ENCODE measurements at places on chromosomes 13 and 19. TPM values are rescaled to one million over a fixed set of nuclear protein-coding genes. Genes with fewer than 3 reads are reported as not detected.
A peak's percentile ranks its signal among the peaks of the same experiment; 100 is the strongest.

The TRPC4 gene
- not detected for total RNA-seq

DNA sequence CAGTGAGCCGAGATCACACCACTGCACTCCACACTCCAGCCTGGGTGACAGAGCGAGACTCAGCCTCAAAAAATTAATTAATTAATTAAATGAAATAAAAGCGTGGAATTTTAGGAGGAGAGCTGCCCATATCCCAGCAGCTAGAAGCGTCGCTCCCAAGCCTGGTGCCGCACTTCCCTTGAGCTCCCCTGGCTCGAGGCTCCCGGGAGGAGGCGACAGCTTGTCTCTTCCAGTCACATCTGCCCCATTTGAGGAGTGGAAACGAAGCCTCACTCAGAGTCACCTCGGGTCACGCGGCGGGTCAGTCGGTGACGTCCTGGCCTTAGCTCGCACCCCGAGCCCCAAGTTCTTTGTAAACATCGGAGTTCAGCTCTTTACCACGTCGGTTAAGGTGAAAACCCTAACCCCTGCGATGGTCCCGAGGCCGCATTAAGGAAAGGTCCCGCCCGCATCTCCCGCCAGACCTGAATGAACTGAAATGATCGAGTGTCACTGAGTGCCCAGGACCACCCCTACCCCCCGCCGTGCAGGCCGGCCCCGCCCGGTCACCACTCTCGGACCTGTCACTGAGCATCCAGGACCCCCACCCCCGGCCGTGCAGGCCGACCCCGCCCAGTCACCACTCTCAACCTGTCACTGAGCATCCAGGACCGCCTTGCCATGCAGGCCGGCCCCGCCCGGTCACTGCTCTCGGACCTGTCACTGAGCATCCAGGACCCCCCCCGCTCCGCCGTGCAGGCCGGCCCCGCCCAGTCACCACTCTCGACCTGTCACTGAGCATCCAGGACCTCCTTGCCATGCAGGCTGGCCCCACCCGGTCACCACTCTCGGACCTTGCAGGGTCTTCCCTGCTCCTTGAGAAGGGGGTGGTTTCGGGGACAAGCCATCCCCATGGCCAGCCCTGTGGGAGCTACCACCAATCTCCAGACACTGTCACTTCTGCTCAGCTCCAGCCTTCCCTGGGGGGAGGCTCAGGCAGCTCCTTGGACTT, 176.9 kb downstream of the KDM4B start:
- H3K27me3 ChIP-seq = no peaks in the 10 kb centered on the region
- H3K27ac ChIP-seq = no peak overlapping the region
- H3K4me3 ChIP-seq = no peak overlapping the region
- H3K4me1 ChIP-seq = no peaks in the 10 kb centered on the region

- no peaks in the 10 kb centered on the region for H3K36me3 ChIP-seq
- no peak overlapping the region for H3K4me3 ChIP-seq
- no peak overlapping the region for H3K27ac ChIP-seq
- no peaks in the 10 kb centered on the region for H3K27me3 ChIP-seq
- no peaks in the 10 kb centered on the region for H3K4me1 ChIP-seq
- DNase-seq = no peak
Observed at GRCh38 chr13:103539265-103539664, 473.0 kb upstream of the SLC10A2 start.

- H3K4me3 ChIP-seq = no peak overlapping the region
- no peaks in the 10 kb centered on the region for H3K4me1 ChIP-seq
- DNase-seq = peak; percentile 50
- H3K36me3 ChIP-seq = no peaks in the 10 kb centered on the region
- no peak overlapping the region for H3K27ac ChIP-seq
Observed at GRCh38 chr19:4567584-4568071, 8.1 kb upstream of the SEMA6B start.

DNA sequence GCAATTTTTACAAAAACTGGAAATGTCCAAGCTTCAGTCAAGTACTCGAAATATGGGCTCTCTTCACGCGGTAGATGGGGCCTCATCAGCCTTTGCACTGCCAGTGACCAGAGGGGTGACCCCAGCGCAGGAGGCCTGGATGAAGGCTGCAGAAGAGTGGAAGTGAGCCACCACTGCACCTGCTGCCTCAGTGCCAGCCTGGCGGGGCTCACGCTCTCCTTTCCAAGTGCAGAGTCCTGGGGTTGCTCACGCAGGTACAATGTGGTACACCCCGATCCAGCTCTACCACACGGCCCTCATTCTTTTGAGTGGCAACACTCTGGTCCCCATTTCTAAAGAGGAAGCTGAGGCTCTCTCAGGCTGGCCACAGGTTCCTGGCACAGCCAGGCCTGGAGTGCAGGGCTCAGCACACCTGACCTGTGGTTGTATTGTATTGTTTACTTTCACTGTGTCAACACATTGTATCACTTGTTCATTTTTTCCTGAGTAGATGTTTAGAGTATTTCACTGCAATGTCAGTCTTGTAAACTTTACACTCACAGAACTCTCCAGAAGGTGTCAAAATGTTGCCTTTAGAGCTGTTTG, 97.3 kb upstream of the SOX1 start:
- H3K27me3 ChIP-seq = no peaks in the 10 kb centered on the region
- DNase-seq = no peak
- H3K4me1 ChIP-seq = no peaks in the 10 kb centered on the region
- no peak overlapping the region for H3K4me3 ChIP-seq
- H3K36me3 ChIP-seq = no peaks in the 10 kb centered on the region

- no peaks in the 10 kb centered on the region for H3K4me1 ChIP-seq
- DNase-seq = no peak
- H3K36me3 ChIP-seq = no peaks in the 10 kb centered on the region
- H3K4me3 ChIP-seq = no peak overlapping the region
- no peak overlapping the region for H3K27ac ChIP-seq
Observed at GRCh38 chr19:18978616-18979015, 37.6 kb upstream of the HOMER3 start.

GRCh38 chr13:36029166-36029565, 102.0 kb downstream of the DCLK1 start:
- no peaks in the 10 kb centered on the region for H3K36me3 ChIP-seq
- DNase-seq = no peak
- H3K4me1 ChIP-seq = no peaks in the 10 kb centered on the region
- H3K4me3 ChIP-seq = no peak overlapping the region

The KLK14 gene
- 0.42 TPM for total RNA-seq

DNA sequence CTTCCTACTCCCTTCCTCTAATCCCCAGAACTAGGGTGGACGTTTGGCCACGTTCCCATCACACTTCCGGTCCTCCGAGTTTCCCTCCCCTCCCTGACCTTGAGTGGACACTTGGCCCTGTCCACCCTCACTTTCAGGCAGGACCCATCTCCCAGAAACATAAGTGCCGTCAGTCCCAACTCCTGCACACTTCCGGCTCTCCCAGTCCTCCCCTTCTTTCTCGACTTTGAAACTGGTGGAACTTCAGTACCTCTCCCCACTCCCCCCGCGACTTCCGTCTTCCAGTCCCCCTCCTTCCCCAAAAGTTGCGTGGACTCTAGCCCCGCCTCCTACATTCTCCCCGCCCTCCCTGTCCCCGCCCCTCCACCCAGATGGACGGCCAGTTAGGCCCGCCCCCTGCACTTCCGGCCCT, 278 bp upstream of the ZNF274 start:
- H3K27me3 ChIP-seq = no peaks in the 10 kb centered on the region
- peak overlapping the region; percentile 100 for H3K27ac ChIP-seq
- H3K36me3 ChIP-seq = peaks cover 17% of the 10 kb centered on the region
- peaks cover 26% of the 10 kb centered on the region for H3K4me1 ChIP-seq

The LYPD3 gene
- 2.8 TPM for total RNA-seq

The MBD3L2 gene
- not detected for total RNA-seq

The RDH8 gene
- total RNA-seq = not detected

GRCh38 chr13:98517576-98518310, 59.2 kb downstream of the STK24 start:
- H3K4me1 ChIP-seq = peaks cover 45% of the 10 kb centered on the region
- H3K36me3 ChIP-seq = peaks cover 16% of the 10 kb centered on the region
- no peaks in the 10 kb centered on the region for H3K27me3 ChIP-seq
- no peak overlapping the region for H3K4me3 ChIP-seq

DNA sequence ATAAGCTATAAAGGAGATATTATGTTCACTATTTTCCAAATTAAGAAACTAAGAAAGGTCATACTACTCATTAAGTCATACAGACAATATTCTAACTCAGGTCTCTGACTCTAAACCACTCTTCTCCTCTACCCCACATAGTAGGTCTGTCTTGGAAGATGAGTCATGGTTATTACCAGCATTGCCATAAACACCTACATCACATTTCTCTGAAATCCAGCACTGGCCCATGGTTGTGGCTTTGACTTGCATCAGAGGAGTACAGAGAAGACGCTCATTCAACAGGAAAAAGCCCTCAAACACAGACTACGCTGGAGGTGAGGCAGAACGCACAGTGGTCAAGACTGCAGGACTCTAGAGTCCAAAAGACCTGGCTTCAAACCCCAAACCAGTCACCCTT, 476.8 kb downstream of the COG6 start:
- H3K27ac ChIP-seq = no peak overlapping the region
- H3K4me1 ChIP-seq = peaks cover 4% of the 10 kb centered on the region
- H3K4me3 ChIP-seq = no peak overlapping the region
- DNase-seq = no peak

The SERTAD1 gene
- total RNA-seq = 13.3 TPM

DNA sequence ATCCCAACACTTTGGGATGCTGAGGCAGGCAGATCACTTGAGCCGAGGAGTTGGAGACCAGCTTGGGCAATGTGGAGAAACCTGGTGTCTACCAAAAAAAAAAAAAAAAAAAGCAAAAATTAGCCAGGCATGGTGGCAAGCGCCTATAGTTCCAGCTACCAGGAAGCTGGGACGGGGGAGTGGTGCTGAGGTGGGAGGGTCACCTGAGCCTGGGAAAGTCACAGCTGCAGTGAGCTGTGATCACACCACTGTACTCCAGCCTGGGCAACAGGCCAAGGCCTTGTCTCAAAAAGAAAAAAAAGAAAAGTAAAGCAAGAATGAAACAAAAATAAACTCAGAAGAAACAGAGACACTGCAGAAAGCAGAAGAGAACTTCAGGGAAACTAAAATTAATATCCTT, 31.6 kb downstream of the MTRF1 start:
- H3K4me3 ChIP-seq = no peak overlapping the region
- H3K4me1 ChIP-seq = peaks cover 3% of the 10 kb centered on the region
- H3K27ac ChIP-seq = no peak overlapping the region
- DNase-seq = no peak
- H3K27me3 ChIP-seq = no peaks in the 10 kb centered on the region

DNA sequence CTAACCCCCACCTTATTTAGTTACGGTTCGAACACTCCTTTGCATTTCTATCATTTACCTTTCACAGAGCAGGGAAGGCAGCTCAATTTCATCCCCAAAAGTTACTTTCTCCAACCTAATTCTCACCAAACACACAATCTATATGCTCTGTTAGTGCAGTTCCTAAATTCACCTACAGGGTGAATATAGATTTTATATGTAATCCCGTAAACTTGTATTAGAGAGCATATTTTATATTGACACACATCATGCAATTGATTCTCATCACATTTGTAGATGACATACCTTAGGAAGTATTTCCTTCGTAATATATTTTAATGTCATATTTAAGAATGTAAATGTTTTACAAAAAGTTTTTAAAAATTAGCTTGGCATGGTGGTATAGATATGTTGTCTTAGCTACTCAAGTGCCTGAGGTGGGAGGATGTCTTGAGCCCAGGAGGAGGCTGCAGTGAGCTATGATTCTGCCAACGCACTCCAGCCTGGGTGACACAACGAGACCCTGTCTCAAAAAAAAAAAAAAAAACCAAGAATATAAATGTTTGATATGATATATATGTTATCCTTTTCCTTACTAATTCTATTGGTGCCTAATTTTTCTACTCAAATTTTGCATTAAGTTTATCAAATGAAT, 57.3 kb upstream of the TNFRSF19 start:
- DNase-seq = no peak
- H3K4me1 ChIP-seq = no peaks in the 10 kb centered on the region
- peaks cover 6% of the 10 kb centered on the region for H3K27me3 ChIP-seq
- no peak overlapping the region for H3K27ac ChIP-seq

DNA sequence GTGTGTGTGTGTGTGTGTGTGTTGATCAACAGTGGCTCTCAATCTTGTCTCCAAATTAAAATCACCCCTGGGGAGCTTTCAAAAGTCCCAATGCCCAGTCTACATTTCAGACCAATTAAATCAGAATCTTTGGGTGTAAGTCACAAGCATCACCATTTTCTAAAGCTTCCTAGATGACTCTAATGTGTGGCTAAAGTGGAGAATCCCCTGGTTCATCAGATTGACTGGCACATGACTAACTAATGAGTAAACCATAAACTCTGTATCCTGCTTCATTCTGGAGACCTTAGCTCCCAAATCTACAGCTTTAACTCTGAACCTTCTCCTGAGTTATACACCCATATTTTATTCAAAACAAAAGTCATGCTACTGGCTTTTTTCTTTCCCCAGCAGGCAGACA, 131.3 kb downstream of the SUCLA2 start:
- H3K36me3 ChIP-seq = no peaks in the 10 kb centered on the region
- no peak for DNase-seq
- H3K4me3 ChIP-seq = no peak overlapping the region
- no peak overlapping the region for H3K27ac ChIP-seq

The ZNF85 gene
- total RNA-seq = 9.3 TPM

The RNF225 gene
- 0.44 TPM for total RNA-seq

DNA sequence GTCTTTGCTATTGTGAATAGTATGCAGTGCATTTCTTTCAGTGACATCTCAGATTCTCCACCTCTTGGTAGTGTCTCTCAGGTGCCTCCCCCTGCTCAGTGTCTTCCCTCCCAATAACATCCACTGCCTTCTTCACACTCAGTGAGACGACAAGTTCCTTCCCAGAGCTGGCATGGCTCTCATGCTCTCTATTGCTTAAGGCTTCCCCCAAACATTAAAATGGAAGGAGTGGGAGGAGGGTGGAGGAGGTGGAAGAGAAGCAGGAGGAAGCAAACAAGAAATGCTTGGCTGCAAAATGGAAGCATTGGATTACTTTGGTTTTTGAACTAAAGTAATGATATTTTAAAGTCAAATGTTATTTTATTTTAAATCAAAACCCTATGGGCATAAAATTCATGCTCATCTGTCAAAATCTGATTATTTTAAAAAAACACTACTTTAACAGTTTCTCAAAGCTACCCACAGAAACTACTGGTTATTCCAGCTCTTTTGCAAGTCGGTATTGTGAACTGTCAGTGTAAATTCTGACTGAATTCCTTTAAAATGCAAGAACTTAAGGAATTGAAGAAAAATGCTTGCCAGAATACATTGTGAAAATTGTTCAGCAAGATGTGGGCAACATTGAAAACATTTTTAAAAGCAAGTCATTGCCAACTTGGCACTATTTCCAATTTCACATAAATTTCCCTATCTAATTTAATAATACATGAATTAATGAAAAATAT, 727.6 kb upstream of the ARGLU1 start:
- H3K27ac ChIP-seq = no peak overlapping the region
- no peaks in the 10 kb centered on the region for H3K36me3 ChIP-seq
- no peak for DNase-seq
- H3K27me3 ChIP-seq = no peaks in the 10 kb centered on the region
- no peaks in the 10 kb centered on the region for H3K4me1 ChIP-seq
- no peak overlapping the region for H3K4me3 ChIP-seq

GRCh38 chr19:32691952-32692726, 518 bp downstream of the NUDT19 start:
- peaks cover 12% of the 10 kb centered on the region for H3K4me1 ChIP-seq
- no peaks in the 10 kb centered on the region for H3K27me3 ChIP-seq
- H3K27ac ChIP-seq = peak overlapping the region; percentile 49
- DNase-seq = no peak
- no peaks in the 10 kb centered on the region for H3K36me3 ChIP-seq

- H3K36me3 ChIP-seq = no peaks in the 10 kb centered on the region
- no peak overlapping the region for H3K27ac ChIP-seq
- no peak for DNase-seq
- H3K27me3 ChIP-seq = no peaks in the 10 kb centered on the region
Observed at GRCh38 chr13:78228940-78229339, 310.3 kb upstream of the EDNRB start.
